ENCODE measurements at places on chromosomes 4 and X.

DNA sequence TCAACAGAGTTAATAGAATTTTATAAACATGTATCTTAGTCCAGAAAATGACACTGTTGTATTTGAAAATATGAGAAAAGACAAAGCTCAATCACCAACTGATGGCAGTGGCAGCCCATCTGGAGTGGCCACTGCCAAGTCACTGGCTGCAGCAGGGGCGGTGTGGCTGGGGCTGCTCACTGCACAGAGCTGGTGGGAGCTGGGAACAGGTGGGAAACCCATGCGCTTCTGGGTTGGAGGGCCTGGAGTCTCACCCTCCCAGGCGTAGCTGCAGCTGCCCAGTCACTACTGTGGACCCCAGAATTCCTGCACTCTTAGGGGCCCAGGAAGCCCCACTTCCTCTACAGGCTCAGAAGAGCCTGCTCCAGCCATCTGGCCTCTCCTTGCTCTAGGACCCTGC is 251.8 kb upstream of the NDST4 start:
- DNase-seq = no peak

- no peak for DNase-seq
These were observed 54.2 kb downstream of the TMA16 start for GRCh38 chr4:163548481-163549243.

DNA sequence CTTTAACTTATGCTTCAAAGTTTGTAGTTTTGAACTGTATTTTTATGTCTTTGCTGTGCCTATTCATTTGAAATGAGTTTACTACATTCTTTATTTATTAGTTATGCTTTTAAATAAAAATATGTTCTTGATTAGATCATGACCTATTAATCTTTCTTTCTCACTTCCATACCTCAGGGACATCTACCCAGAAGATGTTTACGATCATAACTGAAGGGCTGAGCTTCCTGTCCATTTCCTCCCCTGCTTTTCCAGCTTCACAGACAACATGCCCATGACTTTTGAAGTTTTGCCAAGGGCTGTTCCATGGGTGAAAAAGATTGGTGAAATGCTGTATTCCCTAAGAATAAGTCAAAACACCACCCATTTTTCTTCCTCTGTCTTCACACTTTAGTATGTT is 99.7 kb upstream of the DDIT4L start:
- DNase-seq = no peak

DNA sequence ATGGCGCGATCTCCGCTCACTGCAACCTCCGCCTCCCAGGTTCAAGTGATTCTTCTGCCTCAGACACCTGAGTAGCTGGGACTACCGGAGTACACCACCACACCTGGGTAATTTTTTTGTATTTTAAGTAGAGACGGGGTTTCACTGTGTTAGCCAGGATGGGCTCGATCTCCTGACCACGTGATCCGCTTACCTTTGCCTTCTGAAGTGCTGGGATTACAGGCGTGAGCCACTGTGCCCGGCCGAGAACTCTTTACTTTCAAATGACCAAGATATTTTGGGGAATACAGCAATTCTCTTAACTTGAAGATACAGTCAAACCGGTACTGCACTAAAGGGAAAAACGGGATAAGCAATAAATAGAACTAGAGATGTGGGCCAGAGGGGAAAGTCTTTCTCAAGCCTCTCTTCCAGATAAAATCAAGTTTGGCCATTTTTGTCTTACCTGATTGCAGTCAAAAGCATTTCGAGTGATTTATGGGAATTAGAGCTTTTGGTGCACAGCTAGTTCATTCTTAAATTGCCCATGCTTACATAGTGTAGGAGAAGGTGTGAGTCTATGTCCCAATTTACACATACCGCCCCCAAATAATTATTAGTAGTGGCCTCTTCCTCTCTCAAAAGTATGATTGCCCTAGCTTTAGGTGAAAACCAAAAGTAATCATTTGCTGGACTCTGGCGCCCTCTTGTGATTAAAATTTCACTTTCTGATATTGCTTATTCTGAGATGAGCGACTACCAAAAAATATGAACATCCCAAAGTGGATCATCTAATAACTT is 53.2 kb upstream of the ABCG2 start:
- DNase-seq = peak; percentile 49

DNA sequence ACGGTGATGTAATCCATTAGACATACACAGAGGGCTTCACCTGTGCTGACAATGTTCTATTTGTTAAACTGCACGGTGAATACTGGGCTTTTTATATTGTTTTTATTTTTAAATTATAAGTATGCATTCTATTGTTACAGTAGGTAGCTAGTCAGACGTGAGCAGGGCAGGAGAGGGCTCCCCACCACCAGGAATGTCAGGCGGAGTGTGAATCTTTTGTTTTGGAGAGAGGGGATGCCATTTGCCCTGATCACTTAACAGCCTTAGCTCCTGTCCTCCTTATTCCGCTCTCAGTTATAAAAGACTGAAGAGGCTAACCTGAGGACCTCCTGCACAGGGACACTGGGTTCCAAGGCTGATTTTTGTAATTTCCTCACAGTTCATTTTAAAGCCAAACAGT is 151.6 kb upstream of the TAPT1 start:
- DNase-seq = no peak

DNA sequence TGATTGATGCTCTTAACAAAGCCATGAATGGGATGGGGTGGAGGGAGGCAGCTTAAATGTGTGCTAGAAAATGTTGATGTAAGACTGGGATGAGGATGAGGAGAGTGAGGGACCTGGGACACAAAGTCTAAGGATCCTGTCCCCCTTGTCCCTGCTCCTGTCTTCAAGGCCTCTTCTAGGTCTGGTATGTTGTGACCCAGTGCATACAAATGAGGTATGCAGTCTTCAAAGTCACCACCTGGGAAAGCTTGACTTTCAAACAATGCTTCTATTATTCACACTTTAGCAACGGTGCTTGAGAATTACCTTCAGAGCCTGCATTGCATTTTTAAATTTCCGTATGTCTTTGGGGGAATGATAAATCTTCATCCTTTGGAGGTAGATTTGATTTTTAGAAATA is 88.4 kb upstream of the SLC34A2 start:
- no peak for DNase-seq

GRCh38 chrX:100072336-100072735 is 337.7 kb downstream of the PCDH19 start:
- no peak for DNase-seq

DNA sequence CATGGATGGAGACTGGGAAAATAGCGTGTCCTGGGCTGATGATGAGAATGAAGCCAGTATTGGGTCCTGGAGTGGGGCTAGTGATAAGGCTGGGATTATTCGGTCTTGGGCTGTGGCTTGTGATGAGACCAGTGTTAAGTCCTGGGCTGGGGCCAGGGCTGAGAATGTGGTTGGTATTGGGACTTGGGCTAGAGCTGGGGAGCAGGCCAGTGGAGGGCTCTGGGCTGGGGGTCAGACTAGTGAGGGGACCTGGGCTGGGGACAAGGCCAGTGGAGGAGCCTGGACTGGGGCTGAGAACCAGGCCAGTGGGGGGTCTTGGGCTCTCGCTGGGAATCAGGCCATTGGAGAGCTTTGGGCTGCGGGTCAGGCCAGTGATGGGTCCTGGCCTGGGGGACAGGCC is 6.7 kb downstream of the ARMCX4 start:
- DNase-seq = no peak
